NCI-H82 (cell line): ENCODE measurements at places on chromosomes 2 and 18.

- no peak for DNase-seq
Observed at GRCh38 chr2:6872394-6872793, 5.2 kb upstream of the RSAD2 start.

DNA sequence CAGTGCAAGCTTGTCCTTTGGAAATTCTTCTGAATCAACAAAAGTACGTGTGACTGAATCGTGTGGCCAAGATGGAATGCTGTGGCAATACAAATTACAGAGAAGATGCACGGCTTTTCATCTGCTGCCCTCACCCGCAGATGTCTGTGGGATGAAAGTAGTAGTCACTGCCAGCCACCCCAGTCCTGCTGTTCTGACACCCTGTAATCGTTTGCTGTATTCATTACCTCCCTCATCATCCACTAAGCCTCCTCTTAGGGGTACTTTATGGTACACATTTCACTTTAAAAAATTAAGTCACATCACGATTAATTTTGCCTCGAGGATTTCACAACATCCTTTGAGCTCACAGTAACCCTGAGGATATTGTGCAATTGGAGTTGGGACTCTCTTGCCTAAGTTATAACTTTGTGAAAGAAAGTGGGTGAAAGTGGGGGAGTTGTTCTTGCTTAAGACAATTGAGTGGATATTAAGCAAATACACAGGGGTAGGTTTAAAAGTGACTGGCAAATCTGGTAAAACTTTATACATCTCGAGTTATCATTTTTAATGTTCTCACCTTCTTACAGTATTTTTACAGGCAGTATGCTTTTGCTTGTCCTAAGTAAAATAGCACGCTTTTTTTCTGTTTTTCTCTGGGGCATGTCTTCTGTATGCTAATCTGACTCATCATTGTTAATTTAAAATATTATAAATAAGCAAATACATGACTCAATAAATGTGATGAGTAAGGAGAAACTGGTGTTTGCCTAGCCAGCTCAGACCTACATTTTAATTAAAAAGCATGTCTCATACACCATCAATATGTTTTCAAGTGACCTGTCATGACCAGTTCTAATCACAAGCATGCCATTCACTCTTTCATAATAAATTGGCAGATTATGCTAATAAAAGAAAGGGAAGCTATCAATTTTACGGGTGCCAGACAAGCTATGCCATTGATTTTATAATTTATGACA, 680.9 kb downstream of the IRS1 start:
- peak; percentile 10 for DNase-seq

DNA sequence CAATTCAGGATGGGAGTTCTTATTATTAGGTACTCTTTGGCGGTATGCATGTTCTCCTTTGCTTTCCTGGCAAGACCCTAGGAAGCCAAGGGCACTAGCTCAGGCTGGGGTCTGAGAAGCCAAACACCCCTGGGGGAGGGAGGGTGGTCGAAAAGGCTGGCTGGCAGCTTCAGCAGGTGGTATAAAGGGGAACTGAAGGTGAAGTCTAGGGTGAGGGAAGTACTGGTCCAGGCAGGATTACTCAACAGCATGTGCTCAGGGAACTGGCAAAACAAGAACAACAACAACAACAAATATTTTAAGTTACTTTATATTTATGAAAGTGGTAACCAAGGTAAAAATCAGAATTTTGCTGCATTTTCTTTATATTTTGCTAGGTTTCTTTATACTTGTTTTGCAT, 40.7 kb upstream of the PCBP1 start:
- DNase-seq = no peak

- DNase-seq = no peak
Observed at GRCh38 chr2:119260646-119261492, 37.2 kb downstream of the STEAP3 start.

- no peak for DNase-seq
Observed at GRCh38 chr2:200099256-200099655, 143.9 kb downstream of the MAIP1 start.

- no peak for DNase-seq
Observed at GRCh38 chr18:9803063-9803697, 82.6 kb upstream of the TXNDC2 start.

DNA sequence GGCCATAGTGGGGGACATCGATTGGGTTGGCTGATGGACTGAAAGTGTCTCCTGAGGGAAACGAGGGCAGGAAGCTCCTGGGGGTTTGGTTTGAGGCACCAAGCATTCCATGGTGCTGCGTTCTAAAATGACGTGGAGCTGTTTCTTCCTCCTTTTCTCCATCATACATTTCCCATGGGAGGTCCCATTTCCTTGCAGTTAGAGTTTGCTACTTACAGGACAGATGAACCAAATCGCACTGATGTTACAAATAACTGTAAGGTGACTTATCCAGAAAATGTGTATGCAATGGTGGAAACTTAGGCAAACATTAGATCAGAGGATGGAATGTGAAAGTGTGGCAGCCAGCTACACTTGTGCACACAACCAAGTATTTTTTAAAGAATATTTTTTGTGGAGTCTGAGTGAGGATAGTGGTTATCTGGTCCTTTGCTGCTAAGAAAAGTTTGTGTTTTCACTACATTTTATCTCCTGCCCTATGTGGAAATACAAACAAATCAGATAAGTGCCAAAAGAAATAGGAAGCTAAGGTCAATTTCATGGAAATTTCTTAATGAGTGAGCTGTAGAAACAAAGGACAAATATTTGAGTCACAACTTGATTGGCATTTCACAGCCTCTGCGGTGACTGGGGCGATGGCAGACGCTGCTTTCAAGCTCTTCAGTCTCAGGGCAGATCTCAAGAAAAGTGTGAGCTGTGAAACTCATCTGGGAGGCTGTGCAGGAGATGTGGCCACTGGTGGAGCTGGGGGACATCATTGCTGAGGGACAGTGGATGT, 256.2 kb downstream of the TSN start:
- DNase-seq = no peak

DNA sequence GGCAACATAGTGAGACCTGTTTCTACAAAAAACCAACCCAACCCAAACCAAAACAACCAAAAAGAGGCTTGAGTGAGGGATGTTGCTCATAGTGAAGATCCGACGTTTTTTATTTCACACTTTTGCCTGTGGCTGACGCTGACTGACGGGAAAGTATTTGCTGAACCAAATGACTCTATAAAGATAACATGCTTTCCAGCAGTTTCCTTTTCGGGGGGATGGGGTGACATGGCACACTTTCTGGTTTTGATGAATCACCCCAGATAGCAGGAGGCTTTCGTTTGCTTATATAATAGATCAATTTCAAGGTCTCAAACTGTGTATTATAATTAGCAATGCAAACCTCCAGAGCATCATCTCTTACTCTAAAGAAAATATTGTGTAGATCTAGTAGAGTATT, 150.8 kb downstream of the AQP4 start:
- DNase-seq = no peak

- no peak for DNase-seq
Observed at GRCh38 chr2:98822301-98823164, 91.6 kb upstream of the MGAT4A start.

- DNase-seq = no peak
Observed at GRCh38 chr18:13433125-13433524, 214.6 kb downstream of the LDLRAD4 start.

DNA sequence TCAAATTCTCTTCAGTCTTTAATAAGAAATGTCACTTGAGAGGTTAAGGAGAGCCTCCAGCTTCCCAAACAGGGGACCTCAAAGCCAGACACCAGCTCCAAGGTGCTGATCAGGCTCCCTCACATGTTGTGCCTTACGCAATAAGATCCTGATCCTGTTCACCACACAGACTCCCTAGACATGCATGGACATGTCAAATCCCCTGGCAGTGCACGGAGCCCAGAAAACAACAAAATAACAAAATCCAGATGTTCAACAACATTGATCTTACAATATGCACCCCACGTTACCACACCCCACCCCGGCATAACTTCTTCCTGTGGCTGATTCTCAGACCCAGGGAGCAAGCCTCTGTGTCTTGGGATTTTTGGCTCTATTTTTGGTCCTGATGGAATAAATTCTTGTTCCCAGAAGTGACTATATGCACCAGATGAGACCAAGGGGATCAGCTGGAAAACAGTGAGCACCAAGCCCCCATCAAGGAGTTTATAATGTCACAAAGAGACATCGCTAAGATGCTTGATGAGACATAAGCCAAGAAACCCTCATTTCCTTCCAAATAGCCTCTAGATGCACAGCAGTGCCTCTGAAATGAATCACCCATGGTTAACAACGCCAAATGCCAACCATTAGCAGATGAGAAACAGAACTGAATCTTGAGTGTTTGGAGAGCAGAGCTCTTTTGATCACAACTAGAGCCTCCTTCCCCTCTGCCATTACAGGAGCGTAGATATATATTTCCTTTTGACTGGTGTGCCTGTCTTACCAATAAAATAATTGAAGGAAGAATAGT, 198.2 kb downstream of the PRKCE start:
- no peak for DNase-seq

GRCh38 chr2:223896833-223897311, 48.3 kb downstream of the WDFY1 start:
- DNase-seq = no peak

GRCh38 chr2:25204190-25204838, 35.9 kb upstream of the POMC start:
- DNase-seq = no peak

- no peak for DNase-seq
Observed at GRCh38 chr2:26559556-26559955, 81.6 kb downstream of the CIB4 start.
